ENCODE measurements at places on chromosomes 12 and 14.

DNA sequence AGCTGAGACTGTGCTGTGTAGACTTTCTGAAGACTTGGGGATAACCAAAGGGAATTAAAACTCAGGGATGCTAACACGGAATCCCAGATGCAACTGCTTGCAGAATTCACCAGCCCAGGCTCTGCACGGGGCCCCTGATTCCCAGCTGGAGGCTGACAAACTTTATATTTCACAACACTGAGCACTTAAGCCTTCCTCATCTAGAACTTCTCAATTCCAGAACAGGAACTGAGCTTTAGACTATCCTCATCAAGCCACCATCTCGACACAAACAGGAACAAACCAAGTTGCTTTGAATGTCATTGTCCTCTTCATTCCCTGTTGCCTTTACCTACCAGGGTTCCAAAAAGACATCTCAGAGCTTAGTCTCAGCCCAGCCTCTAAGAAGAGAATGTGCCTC is 22.2 kb downstream of the CCDC63 start:
- no peak for DNase-seq

GRCh38 chr14:51676549-51676948 is 24.8 kb downstream of the FRMD6 start:
- no peak for DNase-seq

- DNase-seq = no peak
Measured at GRCh38 chr14:73746520-73747378, 32.6 kb upstream of the PNMA1 start.

DNA sequence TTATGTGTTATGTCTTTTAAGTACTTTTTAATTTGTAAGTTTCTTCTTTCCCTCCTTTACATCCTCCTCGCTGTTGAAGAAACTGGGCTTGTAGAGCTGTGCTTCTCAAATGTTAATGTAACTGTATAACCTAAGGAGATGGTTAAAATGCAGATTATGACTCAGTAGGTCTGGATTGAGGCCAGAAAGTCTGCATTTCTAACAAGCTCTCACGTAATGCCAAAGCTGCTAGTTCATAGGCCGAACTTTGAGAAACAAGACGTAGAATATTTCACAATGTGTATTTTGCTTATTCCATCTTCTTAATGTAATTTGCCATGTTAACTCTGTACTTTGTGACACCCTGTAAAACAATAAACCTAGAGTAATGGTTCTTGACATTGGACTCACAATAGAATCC is 193.3 kb upstream of the SYT1 start:
- peak; percentile 33 for DNase-seq

- no peak for DNase-seq
Measured at GRCh38 chr12:62471734-62472133, 5.1 kb downstream of the MON2 start.

Measured in AG10803 (cell line).